ENCODE measurements at places on chromosomes 3 and 15. TPM values are rescaled to one million over a fixed set of nuclear protein-coding genes. Genes with fewer than 3 reads are reported as not detected.

DNA sequence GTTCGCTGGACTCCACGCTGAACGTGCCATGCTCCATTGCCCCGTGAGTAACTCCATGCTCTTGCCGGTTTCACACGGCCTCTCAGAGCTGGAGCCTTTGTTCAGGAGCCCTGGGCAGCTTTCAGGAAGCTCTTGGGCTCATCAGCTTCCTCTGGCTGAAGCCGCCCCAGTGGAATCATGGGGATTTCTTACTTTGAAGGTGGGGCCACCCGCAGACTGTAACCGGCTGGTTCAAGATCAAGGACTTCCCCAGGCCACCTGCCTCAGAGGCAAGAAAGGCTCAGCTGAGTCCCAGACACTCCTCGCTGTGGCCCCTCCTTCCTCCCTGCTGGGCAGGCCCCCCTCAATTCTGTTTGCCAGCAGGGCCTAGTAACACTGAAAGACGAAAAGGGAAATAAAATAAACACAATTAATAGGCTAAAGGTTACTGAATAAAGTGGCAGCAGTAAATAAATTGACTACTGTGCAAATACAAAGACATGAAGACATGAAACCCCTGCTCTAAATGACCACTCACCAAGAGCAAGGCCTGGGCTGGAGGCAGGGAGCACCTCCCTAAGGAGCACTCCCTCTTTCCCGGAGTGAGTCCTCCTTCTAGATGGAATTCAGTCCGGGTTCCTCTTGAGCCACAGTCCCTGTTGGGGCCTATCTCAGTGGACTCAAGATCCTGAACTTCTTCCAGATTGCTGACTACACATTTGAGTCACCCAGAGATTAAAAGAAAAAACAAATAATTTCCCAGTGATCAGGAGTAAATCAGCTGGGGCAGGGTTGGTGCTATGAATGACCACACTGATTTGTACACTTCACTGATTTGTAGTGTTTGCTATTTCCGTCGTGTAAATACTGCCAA is 51.0 kb downstream of the ZDHHC19 start:
- peak; percentile 89 for DNase-seq

- peak; percentile 22 for DNase-seq
Observed at GRCh38 chr15:93030430-93031102, 58.4 kb downstream of the RGMA start.

CORO2B gene
- total RNA-seq, result 6.2 TPM

- DNase-seq, result no peak
Observed at GRCh38 chr3:192655628-192656027, 71.7 kb downstream of the FGF12 start.

GRCh38 chr3:141279077-141279967 is 47.7 kb downstream of the PXYLP1 start:
- DNase-seq, result peak; percentile 17

SPESP1 gene
- not detected for total RNA-seq

GRCh38 chr15:60424006-60424405 is 26.2 kb upstream of the ANXA2 start:
- DNase-seq, result no peak
